ENCODE measurements at places on chromosomes 1 and 21.

DNA sequence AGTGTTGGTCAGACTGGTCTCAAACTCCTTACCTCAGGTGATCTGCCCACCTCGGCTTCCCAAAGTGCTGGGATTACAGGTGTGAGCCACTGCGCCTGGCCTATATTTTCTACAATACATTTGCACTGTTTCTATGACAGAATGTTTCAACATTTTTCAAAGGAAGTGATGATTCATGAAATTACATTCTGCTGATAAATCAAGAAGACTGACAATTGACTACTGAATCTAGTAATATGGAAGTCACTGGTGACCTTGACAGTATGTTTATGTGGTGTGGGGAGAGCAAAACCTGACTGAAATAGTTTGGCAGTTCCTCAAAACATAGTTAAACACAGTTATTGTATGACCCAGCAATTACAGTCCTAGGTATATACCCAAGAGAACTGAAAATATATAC is 18.1 kb downstream of the LRIF1 start:
- DNase-seq, result no peak

DNA sequence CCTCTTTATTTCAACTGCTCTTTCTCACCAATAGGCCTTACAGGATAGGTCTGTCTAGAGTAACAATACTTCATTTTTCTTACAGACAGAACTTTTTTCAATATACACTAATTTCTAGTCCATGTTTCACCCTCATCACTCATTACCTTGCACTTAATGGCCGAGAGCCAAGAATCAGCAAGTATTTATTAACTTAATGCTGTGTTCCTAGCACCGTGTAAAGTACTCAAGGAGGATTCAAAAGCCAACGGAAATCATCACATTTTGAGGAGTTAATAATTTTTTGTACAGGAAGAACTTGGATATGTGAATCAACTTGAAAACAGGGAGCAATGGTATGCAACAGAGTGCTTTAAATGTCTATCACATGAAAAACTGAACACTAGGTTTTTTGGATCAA is 102.0 kb downstream of the PTPN14 start:
- no peak for DNase-seq

- DNase-seq, result no peak
These were observed at the start of gene CAMTA1 for GRCh38 chr1:6785318-6785727. CAMTA1 (plus strand) TSS chr1:6785454; CDS start chr1:6785531, 77 bp downstream.

DNA sequence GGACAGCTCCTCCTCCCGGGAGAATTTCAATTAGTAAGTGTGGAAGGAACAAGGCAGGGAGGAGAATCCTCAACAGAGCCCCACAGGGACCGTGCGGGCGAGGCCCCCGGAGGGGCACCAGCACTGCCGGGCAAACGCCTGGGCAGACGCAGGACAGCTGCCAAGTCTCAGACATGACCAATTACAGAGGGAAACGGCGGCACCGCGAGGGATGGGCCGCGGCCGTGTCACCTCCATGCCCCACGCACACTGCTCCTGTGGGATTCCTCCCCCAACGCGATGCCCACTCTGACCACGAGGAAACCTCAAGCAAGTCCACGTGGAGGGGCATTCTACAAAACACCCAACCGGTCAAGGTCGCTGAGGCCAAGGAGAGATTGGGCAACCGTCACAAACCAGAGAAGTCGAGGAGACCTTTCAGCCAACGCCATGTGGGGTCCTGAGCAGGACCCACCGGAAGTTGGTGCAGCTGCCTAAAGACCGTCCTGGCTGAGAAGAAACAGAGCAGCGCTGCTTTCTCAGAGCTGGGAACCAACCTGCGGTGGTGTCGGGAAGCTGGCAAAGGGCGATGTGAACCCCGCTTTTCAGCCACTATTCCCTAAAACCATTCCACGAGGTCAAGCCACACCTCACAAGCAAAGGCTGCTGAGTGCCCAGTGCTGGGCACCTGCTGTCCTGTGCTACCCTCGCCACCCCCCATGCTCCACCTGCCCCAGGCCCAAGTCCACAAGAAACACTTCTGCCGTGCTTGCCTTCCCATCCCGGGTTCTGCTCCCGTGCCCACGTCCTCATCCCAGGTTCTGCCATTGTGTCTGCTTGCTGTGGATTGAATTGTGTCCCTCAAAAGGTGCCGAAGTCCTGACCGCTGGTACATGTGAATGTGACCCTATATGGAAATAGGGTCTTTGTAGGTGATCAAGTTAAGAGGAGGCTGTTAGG is 1.4 kb upstream of the KRTAP10-4 start:
- no peak for DNase-seq

DNA sequence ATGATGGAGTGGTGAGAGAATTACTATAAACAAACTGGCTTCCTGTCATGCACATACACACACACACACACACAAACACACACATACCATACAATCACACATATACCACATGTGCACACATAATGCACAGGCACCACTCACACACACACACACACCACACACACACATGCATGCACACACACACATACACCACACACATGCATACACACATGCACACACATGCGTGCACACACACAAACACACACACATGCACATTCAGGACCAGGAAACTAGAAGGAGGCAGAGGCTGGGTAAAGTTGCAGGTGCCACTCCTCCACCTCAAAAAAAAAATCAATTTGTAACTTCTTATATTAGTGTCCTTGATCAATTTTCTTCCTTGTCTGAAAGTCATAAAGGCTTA is 153.0 kb downstream of the ASTN1 start:
- DNase-seq, result no peak

GRCh38 chr1:197618061-197618460 is 157.2 kb downstream of the DENND1B start:
- peak; percentile 92 for DNase-seq

DNA sequence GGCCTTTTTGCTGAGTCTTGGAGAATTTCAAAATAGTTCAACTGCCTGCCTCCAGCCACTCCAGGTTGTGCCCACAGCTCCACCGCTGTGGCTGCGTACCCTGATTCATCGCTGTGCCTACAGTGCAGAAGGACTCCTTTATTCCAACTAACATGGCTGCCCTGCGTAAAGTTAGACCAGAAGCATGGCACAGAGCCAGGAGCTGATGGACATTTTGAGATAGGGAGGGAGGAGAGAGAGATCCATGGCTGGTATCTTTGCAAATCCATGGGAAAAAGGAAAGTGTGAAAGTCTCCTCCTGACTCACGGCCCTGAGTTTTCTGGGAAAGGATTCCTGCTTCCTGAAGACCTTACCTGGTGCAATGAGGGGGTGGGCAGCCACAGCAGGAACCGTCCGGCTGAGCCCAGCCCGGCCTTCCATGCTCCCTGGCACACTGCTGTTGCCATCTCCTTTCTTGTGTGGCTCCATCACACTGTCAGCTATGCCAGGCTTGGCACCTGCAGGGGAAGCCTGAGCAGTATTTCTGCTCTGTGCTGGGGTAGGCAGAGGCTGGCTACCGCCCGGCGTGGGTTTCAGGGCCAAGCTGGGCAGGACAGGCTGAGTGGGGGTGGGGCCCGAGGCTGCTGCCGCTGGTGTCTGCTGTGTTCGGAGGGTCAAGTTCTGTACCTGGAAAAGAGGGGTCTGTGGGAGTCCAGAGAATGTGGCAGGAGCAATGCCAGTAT is 46.0 kb upstream of the A3GALT2 start:
- DNase-seq, result no peak

GRCh38 chr1:247216261-247216660 is 39.6 kb upstream of the VN1R5 start:
- no peak for DNase-seq

- DNase-seq, result no peak
These were observed 459.3 kb downstream of the PLPP3 start for GRCh38 chr1:56120021-56120420.

- no peak for DNase-seq
These were observed 78.7 kb upstream of the ATP1B1 start for GRCh38 chr1:169027607-169028320.

DNA sequence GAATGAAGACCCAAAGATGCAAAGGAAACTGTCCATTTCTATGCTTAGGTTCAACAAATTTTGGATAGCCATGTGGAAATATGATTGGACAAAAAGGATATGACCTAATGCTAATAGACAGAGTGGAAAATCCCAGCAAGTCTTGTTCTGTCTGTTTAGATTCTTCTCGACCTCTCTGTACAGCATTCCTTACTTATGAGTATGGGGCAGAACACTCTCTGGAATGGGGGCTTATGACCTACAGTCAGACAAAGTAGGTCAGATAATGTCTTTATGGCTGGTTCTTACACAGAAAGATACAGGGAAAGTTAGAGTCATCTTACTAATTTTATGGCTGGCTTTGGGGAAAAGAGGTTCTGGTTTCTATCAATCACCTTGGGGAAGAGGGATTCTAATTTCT is 2.8 kb downstream of the GCSAML start:
- no peak for DNase-seq

GRCh38 chr1:161217831-161218230 is 2.7 kb downstream of the FCER1G start:
- DNase-seq, result no peak

DNA sequence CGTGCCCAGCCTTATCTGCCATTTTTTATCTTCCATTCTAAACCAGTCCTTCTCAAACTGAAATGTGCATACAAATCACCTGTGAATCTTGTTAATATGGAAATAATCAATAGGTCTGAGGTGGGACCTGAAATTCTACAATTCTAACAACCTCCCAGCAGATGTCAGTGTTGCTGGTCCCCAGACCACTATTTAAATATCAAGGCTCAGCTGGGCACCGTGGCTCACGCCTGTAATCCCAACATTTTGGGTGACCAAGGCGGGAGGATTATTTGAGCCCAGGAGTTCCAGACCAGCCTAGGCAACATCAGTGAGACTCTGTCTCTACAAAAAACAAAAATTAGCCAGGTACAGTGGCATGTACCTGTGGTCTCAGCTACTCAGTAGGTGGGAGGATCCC is 4.1 kb downstream of the UQCRHL start:
- no peak for DNase-seq

- peak; percentile 36 for DNase-seq
These were observed 923.4 kb downstream of the NCAM2 start for GRCh38 chr21:21921410-21922232.

- DNase-seq, result no peak
These were observed 853.2 kb upstream of the B3GALT2 start for GRCh38 chr1:194039578-194039977.

DNA sequence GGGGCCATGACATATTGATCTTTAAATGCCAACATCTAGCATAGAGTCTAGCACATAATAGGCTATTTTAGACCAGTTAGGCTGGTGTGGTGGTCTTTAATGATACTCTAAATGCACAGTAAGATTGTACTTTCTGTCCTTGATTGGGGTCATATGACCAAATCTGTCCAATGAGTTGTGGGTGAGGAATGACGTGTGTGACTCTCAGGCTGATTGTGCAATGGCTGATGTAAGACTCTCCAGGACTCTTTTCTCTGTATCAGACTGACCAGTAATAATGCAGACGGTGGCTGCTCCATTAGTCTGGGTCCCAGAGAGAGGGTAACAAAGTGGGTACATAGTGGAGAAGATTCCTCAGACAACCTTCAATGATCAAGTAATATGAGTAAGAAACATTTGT is 541.6 kb upstream of the CAMK1G start:
- no peak for DNase-seq

DNA sequence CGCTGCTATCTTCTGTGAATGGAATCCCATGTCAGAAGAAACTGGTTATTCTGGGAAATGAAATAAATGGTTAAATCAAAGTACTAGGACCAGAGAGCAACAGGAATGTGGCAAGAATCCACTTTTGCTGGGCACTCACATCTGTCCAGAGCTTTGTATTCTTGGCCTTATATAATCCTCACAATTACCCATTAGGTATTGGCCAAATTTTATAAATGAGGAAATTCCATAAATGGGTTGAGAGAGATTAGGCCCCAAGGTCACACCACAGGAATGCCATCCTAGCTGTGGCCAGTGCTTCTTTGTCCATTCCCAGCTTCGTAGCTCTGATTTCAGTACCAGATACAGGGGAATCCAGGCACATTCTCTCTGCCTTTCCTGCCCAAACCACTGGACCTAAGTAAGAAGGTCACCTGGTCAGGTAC is 76.1 kb upstream of the HOOK1 start:
- no peak for DNase-seq

DNA sequence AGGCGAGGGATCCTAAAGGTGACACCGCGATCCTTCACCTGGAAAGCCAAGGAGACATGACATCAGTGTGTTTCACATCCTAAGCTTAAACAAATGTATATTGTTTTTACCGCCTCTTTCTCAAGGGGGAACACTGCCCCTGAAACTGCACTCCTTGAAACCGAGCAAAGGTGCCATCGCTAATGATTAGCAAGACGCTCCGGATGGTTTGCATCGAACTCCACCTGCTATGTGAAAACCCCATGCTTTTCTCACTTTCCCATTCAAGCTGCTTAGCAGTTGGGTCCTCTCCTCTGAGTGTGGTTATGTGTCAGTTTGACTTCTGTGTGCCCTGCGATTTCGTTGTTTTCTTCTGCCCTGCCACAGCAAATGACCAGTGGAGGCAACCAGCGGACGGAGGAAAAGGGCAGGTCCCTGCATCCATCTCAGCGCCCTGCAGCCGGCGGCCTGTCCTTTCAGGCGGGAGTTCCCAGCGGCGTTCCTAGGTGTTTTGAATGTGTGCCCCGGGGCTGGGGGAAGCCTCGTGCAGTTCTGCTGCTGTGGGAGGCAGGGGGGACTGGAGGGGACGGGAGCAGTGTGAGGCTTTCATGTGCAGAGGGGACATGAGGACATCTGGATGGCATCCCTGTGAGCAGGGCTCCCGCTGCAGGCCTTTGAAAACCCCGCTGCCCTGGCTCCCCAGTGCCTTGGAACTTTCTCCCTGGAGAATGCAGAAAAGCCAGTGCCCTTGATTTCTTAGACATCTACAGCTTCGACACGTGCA is 16.1 kb downstream of the ZBTB18 start:
- DNase-seq, result no peak

DNA sequence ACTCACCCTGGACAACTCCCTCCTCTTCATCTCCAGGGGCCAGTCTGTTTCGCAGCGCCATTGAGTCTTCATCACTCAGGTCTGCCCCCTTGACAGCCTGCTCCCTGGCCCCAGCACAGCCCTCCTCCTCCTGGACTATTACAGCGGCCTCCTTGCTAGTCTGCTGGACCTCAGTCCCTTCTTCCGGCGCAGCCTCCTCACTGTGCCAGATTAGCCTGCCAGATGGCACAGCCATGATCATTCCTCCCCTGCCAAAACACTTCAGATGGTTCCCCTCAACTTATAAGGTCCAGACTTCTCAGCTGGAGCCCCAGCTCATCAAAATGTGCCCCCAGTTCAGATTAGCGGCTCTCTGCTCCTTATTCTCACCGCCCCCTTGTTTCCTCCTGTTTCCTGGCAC is 7.0 kb upstream of the CELSR2 start:
- DNase-seq, result no peak

GRCh38 chr1:98471633-98472032 is 189.9 kb upstream of the SNX7 start:
- DNase-seq, result no peak

- no peak for DNase-seq
These were observed 491.2 kb upstream of the ZRANB2 start for GRCh38 chr1:71572038-71572437.
